ENCODE measurements at places on chromosomes 16 and 17.

DNA sequence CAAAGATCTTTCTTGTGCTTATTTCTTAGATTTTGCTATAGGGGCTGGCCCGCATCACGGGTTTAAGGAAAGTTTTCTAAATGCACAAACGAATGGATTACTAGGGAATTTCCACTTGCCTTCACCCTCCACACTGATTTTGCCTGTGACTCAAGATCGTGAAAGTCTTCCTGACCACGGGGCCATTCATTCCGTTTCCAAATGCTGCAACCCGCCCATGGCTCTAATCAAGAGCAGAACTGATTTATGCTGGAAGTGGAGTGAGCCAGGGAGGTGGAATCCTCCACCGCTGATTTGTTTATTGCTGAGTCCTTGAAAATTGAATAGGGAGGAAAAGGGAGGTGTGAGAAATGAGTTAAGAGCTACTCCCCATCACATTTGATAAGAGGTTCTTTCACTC is 52.4 kb downstream of the CA10 start:
- no peak for DNase-seq

GRCh38 chr16:1966460-1966859 is at the start of gene RNF151:
Gene RNF151, plus strand, starts transcription at chr16:1966856. Its CDS starts 26 bp downstream, at chr16:1966882.
- DNase-seq = no peak

GRCh38 chr16:12958366-12958765 is 57.0 kb downstream of the SHISA9 start:
- DNase-seq = no peak

DNA sequence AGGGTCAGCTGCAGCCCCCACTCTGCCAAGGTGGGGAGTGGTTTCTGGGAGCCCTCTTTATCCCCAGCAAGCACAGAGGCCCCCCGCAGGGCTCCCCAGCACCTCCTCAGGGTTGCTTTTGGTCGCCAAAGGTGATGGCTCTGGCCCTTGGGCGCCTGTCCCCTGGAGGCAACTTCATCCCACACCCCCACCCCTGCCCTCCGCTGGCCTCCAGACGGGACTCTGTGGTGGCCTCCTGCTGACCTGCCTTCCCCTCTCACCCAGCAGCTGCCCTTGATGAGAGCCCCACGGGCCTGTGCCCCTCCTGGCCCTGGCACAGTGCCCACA is 7.8 kb upstream of the RHOT2 start:
- no peak for DNase-seq

DNA sequence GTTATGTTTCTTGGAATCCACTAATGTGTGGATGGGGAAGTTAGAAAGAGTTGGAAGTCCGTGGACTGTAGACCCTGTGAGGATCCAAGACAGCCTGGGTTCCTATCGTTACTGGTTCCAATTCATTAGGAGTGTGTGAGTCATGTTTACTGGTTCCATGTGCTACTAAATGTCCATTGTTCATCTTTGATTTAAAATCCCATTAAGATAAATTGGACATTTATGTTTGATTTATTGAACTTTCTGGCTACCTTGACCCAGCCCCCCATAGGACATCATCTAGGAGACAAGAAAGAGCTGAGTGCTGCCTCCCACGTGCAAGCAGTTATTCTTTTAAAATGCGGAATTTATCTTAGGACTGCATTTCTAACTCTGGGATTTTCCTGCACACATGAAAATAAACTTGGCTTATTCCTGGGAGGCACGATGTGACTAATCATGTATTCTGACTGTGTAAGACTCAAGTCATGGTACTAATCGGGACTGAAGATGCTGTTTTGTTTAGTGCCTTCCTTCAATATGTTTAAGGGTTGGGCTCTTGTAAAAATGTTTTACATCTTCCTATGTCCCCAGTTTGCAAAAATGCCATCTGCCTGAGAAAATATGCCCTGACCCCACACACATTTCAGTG is 53.4 kb downstream of the RGS9 start:
- no peak for DNase-seq

DNA sequence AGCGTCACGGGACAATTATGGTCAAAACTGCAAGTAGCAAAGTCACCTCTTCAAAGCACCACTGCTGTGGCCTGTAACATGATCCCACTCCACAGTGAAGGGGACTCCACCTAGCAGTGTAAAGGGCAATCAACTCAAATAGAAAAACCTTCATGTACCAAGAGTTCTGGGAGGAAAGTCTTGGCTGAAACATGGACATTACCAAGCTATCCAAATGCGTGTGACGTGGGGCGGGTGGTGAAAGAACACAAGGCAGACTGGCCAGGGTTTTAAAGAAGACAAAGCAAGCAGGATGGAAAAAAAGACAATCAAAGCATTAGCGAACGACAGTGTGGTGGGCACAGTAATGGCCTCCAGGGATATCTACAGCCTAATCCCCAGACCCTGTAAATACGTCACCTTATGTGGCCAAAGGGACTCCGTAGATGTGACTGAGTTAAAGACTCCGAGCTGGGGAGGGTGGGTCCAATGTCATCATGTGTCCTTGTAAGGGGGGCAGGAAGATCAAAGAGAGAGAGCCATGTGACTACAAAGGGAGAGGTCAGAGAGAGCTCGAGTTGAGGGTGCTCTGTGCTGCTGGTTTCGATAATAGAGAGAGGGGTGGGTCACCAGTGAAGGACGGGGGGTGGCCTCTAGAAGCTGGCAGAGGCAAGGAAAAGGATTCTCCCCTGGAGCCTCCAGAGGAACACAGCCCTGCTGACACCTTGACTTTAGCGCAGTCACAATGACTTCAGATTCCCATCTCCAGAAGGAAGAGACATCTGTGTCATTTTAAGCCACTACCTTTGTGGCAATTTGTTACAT is 6.0 kb downstream of the HSDL1 start:
- DNase-seq = no peak

- DNase-seq = no peak
Measured at GRCh38 chr17:33689725-33690124, 396.6 kb upstream of the ASIC2 start.

- DNase-seq = no peak
Measured at GRCh38 chr17:7580604-7581575, 1.5 kb downstream of the CD68 start.

DNA sequence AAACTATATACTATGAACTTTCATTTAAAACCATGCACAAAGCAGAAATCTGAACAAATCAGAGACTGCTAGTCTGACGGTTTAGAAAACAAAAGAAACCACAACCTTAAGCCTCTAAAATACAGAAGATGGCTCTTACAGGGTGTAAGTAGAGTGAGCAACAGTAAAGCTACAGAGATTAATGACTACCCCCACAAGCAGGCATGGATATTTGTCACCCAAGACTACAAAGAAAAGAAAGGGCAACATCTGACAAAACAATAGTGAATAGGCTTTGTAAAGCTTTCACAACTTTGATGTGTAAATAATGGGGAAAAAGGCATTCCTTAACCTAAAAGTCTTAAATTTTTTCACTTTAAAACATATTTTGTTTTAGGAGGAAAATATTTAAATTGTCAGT is 75.0 kb downstream of the SPAG9 start:
- no peak for DNase-seq

GRCh38 chr16:13269905-13270528 is 368.6 kb downstream of the SHISA9 start:
- DNase-seq = no peak

- no peak for DNase-seq
Measured at GRCh38 chr17:39634384-39634871, 2.5 kb upstream of the STARD3 start.

DNA sequence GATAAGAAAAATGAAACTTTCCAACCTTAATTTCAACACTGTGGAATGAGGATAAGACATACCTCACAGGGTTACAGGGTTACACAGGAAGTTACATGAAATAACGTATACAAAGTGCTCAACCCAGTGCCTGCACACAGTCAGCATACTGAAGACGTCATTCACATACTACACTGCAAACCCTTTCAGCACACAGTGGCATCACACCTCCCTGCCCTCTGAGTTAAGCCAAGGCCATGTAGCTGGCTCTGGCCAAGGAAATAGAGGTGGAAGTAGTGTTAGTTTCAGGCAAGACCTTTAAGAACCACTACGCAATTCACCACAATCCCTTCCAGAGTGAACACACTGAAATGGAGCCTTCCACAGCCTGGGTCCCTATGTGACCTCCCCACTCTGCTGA is 46.6 kb upstream of the GSG1L start:
- DNase-seq = no peak

Measured in stimulated activated CD8-positive, alpha-beta memory T cell treated with anti-CD3 and anti-CD28 coated beads, Interleukin-15, amount 100 ng/mL, for 24 hours (primary cell).